Stimulated activated CD8-positive, alpha-beta memory T cell treated with anti-CD3 and anti-CD28 coated beads, Interleukin-15, amount 100 ng/mL, for 24 hours (primary cell): ENCODE measurements at places on chromosomes 2 and 18.

GRCh38 chr2:144847347-144848080, 327.6 kb upstream of the ZEB2 start:
- DNase-seq, result no peak

- no peak for DNase-seq
Measured at GRCh38 chr18:11674119-11674518, 14.9 kb upstream of the GNAL start.

DNA sequence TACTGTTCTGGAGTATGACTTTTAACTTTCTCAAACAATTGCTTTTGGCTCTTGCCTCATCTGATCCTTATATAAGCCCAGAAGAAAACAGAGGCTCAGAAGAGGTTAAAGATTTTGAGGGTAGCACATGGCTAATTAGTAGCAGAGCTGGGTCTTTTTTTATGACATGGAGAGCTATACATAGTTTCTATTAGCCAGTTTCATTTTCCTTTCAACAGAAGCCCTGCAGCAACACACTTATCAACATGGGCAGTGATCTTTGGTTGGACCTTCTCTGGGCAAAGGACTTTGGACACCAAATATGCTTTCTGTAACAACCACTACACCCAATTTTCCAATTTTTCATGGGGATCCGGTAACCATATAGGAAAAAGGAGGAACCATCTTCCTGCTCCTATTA, 64.9 kb downstream of the NCKAP5 start:
- DNase-seq, result no peak

DNA sequence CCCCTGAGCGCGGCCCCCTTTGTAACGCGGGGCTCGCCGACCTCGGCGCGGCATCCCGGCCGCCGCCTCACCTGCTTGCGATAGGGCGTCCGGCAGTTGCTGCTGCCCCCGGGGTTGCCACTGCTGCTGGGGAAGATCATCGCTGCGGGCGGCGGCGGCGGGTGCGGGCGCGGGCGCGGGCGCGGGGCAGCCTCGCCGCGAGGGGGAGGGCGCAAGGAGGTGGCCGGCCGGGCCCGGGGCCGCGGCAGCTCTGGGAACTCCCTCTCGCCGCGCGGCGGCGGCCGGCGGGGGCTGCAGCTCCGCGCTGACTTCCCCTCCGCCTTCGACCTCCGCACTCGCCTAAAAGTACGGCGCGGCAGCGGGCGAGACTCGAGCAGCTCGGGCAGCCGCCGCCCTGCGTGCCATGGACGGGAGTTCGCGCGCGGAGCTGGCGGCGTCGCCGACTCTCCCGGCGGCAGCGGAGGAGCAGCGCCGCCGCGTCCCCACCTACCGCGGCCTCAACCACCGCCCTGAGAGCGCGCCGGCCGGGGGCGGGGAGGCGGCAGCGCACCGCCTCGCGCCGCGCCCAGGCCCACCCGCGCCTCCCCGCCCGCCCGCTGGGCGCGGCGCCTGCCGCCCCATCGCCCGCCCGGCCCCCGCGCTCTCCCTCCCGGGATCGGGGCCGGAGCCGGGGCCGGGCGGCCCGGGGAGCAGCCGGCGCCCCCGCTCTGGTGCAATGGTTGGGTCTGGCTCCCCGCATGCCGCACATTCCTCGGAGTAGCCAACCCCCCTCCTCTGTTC, 86.0 kb downstream of the RBMS1 start:
- DNase-seq, result peak; percentile 18

GRCh38 chr2:110768591-110768990, 36.2 kb downstream of the ACOXL start:
- DNase-seq, result no peak

- no peak for DNase-seq
Measured at GRCh38 chr18:78133729-78134128, 845.9 kb upstream of the SALL3 start.

GRCh38 chr2:28393114-28393836, 617 bp downstream of the FOSL2 start:
- DNase-seq, result no peak

- DNase-seq, result no peak
Measured at GRCh38 chr2:222040333-222040732, 258.5 kb downstream of the PAX3 start.

GRCh38 chr2:150575861-150576260, 88.4 kb upstream of the RND3 start:
- no peak for DNase-seq

DNA sequence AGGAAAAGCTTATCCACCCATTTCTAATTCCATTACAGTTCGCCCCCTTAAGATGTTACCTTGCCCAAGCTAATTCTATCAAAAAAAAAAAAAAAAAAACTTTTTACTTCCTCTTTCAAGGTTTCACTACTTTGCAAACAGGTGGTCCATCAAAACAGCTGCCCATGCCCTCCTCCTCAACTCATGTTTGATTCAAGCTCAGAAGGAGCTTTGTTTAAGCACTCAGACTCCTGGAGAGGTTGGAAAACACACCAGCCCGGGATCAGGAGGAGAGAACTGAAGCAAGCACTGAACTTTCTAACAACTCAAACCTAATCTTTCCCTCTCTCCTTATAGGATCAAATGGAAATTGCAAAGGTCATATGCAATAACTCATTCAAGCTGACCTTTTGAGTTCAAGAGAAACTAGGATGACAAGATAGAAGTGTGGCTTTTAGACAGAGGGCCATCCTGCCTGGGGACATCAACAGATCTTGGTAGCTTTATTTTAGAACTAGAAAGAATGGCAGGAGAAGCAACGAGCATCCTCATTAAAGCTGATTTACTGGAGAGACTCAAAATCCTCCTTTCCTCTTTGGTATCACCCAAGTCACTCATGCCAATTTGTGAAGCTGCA, 28.3 kb upstream of the FZD7 start:
- DNase-seq, result no peak

DNA sequence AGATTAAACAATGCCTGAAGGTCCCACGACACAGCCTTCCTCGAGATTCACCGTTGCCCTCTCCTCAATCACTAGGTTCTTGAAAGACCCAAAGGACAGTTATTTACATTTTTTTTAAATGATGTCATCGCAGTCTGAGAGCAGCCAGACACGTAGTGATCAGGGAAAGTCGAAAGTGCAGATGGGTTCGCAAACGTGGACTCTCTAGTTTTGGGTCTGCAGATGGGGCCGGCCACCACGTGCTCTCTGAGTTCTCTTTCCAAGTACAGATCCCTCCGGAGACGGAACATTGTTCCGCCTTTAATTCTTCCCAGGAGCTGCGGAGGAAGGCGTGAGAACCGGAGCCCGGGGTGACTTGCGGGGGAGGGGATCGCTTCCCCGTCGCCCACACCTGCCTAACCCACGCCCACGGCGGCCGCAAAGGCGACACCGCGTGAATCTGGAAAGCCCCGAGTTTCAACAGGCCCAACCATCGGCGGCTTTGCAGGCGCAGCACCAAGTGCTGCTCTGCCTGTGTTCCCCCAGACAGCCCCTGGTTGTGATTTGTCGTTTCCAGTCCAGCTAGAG, 54.3 kb downstream of the PKDCC start:
- DNase-seq, result peak; percentile 66

- no peak for DNase-seq
Measured at GRCh38 chr2:43950383-43951008, 45.3 kb downstream of the LRPPRC start.

GRCh38 chr2:138742441-138743057, 37.6 kb downstream of the NXPH2 start:
- DNase-seq, result no peak

GRCh38 chr2:157085522-157085921, 172.0 kb upstream of the GALNT5 start:
- no peak for DNase-seq

- DNase-seq, result no peak
Measured at GRCh38 chr2:241563981-241564595, 5.5 kb downstream of the BOK start.

GRCh38 chr2:189050165-189050712, 76.1 kb downstream of the COL3A1 start:
- DNase-seq, result no peak

DNA sequence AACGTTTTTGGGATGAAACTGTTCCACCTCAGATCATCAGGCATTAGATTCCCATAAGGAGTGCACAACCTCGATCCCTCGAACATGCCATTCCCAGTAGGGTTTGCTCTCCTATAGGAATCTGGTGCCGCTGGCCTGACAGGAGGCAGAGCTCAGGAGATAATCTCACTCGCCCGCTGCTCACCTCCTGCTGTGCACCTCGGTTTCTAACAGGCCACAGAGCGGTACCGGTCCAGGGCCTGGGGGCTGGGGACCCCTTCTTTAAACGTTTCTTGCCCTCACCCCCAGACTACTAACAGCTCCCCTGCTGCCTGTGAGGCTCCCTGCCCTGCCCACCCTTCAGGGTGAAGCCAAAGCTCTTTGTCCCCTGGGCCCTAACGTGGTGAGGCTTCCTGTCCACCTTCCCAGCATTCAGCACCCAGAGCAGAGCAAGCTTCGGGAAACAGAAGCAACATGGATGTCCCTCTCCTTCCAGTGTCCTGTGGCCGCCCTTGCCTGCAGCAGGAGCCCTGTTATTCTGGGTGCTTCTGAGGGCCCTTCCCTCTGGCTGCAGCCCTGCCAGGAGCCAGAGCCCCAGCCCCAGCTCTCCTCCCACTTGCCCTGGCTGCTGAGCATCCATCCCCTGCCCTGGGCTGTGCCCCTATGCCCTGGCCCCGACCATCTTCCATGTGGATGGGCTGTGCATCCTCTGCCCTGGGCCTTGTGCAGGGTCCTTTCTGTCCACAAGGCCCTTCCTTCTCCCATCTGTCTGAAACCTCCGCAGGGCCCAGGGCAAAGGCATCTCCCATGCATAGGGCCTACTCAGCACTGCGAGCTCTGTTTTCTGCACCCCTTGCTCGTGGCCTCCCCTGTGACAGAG, 140.1 kb downstream of the MBP start:
- no peak for DNase-seq

- DNase-seq, result no peak
Measured at GRCh38 chr2:27024188-27024587, 8.6 kb upstream of the TMEM214 start.

DNA sequence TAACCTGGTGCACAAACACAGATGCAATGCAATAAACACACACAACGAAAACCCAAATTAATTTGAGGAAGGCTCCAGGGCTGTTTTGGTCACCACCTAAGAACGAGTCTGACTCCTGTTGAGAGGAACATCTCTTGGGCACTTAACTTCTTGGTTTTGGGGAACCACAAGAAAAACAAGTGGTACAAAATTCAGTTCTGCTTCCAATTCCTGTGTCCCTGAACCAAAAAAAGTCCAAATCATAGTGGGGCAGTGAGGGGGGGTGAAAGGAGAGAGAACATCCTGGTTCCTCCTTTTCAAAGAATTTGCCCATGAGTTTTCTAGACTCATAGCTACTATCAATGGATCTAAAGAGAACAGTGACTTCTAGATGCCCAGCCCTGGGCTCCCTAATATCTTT, 143.6 kb downstream of the COL4A4 start:
- no peak for DNase-seq

DNA sequence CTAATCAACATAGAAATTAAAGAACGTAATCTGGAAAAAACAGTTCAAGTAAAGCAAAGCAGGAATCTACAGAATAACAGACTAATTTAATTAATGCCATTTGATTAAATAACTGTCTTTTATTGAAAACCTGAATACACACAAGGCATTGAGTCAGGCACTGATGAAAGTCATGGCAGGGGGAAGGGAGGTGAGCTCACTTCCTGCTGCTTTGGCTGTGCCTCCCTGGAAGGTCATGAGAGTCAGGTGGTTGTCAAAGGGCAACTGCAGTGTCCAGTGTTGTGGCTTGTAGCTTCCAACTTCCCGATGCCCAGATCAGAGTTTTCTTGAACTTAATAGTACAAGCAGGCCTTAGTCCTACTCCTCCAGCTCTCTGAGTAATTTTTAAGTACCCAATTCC, 180.9 kb downstream of the PID1 start:
- DNase-seq, result no peak

- DNase-seq, result no peak
Measured at GRCh38 chr2:70523996-70524965, 29.3 kb downstream of the TGFA start.

- no peak for DNase-seq
Measured at GRCh38 chr2:38835015-38835601, 40.6 kb downstream of the DHX57 start.

GRCh38 chr2:165281387-165281786, 42.2 kb downstream of the SCN2A start:
- no peak for DNase-seq

DNA sequence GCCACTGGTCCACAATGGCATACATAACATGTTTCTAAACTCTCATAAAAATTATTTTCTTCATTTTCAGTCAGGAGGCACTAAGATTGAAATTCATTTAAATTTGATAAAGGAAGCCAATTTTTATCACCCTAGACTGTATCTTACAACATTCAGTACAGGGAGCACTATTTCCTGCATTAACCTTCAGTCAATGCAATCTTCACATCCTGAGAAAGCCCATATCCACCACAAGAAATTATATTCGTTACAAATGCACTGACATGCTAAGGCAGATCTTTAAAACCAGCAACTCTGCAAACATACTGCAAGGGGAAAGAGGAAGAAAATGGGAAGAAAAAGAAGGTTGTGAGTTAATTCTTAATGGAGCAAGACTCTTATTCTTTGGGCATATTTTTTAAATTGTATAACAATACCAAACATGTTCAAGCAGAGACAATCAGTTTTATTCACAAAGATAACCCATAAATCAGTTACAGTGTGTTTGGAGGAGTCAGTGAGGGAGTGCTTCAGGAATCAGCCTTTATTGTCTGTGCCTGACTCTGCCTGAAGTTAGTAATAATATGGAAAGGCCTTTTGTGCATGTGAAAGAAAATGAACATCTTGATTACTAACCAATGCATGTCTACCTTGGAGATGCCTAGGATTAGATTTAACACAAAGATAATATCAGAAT, 370.1 kb downstream of the FBXO15 start:
- DNase-seq, result no peak

DNA sequence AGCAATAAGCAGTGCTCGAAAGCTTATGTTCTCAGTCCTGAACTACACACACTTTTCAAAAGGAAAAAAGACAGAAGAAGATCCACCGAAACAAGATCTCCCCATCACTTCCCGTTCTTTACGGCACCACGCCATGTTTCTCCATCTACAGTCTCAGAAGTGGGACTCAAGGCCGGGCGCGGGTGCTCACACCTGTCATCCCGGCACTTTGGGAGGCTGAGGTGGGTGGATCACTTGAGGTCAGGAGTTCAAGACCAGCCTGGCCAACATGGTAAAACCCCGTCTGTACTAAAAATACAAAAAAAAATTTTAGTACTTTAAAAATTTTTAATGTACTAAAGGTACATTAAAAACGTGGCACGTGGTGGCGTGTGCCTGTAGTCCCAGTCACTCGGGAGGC, 31.2 kb downstream of the ZNF516 start:
- DNase-seq, result no peak

GRCh38 chr2:101151146-101151858, at the start of gene TBC1D8:
TBC1D8 (minus strand) TSS chr2:101151382; CDS start chr2:101151253, 129 bp downstream.
- peak; percentile 48 for DNase-seq

DNA sequence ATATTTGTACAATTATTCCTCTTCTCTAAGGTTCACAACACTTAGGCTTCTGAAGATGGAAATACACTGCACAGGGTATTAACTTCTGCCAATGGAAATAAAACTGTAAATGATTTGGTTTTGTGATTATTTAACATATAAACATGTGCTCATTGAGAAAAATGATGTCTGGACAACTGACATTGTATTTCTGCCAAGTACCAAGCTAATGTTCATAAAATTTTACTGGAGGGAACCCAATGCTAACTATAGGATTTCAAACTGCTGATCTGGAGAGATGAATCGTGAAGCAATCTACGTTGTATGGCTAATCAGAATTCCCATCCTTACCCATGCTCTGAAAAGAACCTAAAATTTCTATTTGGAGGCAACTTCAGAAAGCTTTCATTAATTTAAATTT, 279.7 kb downstream of the NRXN1 start:
- DNase-seq, result no peak

GRCh38 chr2:172375251-172375650, 52.1 kb upstream of the ITGA6 start:
- DNase-seq, result no peak

GRCh38 chr2:148513427-148513826, 131.1 kb upstream of the EPC2 start:
- DNase-seq, result no peak
